ENCODE measurements at places on chromosomes 3 and 15. TPM values are rescaled to one million over a fixed set of nuclear protein-coding genes. Genes with fewer than 3 reads are reported as not detected.

The RLBP1 gene
- polyA plus RNA-seq, result not detected

- DNase-seq, result no peak
These were observed 295.5 kb downstream of the LPP start for GRCh38 chr3:188449421-188449820.

The KY gene
- not detected for polyA plus RNA-seq

DNA sequence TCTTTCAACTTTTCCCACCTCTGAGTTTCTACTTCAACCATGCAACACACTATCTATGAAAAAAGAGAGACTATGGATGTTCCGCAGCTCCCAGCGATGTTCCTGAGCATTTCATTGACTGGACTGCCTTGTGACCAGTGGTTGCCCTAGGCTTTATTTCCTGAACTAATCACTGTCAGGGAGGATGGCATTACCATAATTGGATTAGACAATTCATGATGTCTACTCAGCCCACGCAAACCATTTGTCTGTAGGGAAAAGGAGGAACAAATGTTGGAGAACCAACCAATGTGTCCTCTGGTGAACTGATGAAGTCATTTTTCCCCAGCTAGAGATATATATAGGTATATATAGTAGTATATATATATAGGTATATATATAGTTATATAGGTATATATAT, 229.3 kb upstream of the MCTP2 start:
- DNase-seq, result no peak

GRCh38 chr3:171251835-171252234, 208.4 kb downstream of the TNIK start:
- no peak for DNase-seq

The CDC25A gene
- polyA plus RNA-seq, result 8.1 TPM

The TMCO5A gene
- polyA plus RNA-seq, result not detected

The CDHR4 gene
- polyA plus RNA-seq, result 0.16 TPM

The ADIPOQ gene
- polyA plus RNA-seq, result 25.3 TPM

GRCh38 chr15:54017959-54018358, 39.7 kb downstream of the UNC13C start:
- no peak for DNase-seq

The FETUB gene
- polyA plus RNA-seq, result not detected

DNA sequence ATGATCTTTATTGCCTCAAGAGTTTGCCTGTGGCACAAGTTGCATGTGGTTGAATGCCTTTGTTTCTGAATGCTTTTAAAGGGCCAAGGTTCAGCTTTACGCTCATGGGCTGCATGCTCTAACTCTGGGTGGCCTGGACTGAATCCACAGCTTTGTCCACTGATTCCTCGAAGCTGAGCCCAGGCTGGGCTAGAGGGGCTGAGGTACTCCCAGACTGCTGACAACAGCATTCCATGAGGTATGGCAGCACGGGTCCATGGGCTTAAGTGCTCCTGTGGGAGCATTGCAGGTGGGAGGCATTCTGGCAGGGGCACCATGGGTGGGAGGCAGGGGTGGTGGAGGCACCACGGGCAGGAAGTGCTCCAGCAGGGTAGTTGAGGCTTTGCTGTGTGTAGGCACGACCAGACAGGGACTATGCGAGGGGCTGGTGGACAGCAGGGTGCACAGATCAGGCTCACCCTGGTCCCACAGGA, 61.6 kb downstream of the GLCE start:
- DNase-seq, result no peak

The HPS3 gene
- polyA plus RNA-seq, result 7.8 TPM

GRCh38 chr3:195540511-195540910, 2.6 kb downstream of the PPP1R2 start:
- no peak for DNase-seq

GRCh38 chr15:42157981-42158765, 1.7 kb upstream of the PLA2G4F start:
- DNase-seq, result no peak

The PLSCR5 gene
- polyA plus RNA-seq, result not detected

DNA sequence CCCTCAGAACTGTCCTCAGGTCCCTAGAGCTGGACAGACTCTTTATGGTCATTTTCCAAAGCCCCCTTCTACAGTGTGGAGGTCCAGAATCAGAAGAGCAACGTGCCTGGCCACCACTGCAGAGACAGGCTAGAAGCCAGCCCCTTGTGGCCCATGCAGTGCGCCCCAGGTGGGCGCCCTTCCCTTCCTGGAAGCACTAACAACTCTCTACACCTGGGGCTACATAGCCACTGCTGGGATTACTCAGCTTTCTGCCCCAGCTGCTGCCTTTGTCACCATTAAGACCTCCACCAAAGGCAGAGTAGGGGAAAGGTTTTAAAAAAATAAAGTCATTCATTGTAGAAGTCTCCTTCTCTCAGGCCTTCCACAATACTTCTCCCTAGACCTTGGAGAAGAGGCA, 2.3 kb downstream of the RASGRP1 start:
- no peak for DNase-seq
